ENCODE measurements at places on chromosomes 16 and 17. TPM values are rescaled to one million over a fixed set of nuclear protein-coding genes. Genes with fewer than 3 reads are reported as not detected.
A peak's percentile ranks its signal among the peaks of the same experiment; 100 is the strongest.

Gene SP6
- total RNA-seq: 0.23 TPM

Gene KCNJ18
- total RNA-seq: not detected

Gene KRTAP2-3
- total RNA-seq: not detected

GRCh38 chr17:43043307-43043706 is 18.3 kb downstream of the RND2 start:
- no peak for DNase-seq

DNA sequence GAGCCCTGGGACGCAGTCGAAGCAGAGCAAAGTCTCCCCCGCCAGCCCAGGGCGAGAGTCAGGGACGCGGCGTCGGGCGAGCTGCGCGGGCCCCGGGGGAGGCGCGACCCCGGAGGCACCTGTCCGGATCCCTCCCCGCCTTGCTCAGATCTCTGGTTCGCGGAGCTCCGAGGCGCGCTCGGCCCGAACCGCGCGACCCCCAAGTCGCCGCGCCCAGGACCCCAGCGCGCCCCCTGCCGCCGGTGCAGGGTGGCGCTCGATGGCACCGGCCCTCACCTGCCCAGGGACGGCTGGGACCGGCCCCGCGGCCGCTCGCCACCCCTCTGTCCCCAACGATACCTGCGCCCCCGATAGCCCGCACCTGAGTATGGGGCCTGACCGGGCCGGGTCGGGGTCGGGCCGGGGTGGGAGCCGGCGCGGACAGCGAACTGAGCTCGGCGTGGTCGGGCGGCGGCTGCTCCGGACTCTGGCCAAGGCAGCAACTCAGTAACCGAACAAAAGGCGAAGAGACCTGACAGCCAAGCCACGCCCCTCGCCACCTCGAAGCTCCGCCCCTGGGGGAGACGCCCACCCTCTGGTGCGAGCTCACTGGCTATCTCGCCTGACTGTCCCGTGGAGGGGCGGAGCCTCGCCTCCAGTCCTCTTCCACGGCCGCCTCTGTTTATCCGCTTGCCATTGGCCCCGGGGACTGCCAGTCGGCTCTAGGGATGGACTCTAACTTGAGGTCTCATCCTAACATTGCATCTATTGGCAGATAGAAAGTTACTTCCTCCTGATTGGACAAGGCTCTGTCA is at the start of gene JUP:
TSS of gene JUP (minus strand) at position 485 of the 794 bp plus-strand sequence. CDS start 14,857 bp downstream, outside the sequence.
- peak; percentile 100 for DNase-seq

- DNase-seq: no peak
These were observed 44.1 kb downstream of the TBX4 start for GRCh38 chr17:61496174-61496956.

- DNase-seq: no peak
These were observed 168.5 kb downstream of the NPIPB11 start for GRCh38 chr16:29237971-29238370.

DNA sequence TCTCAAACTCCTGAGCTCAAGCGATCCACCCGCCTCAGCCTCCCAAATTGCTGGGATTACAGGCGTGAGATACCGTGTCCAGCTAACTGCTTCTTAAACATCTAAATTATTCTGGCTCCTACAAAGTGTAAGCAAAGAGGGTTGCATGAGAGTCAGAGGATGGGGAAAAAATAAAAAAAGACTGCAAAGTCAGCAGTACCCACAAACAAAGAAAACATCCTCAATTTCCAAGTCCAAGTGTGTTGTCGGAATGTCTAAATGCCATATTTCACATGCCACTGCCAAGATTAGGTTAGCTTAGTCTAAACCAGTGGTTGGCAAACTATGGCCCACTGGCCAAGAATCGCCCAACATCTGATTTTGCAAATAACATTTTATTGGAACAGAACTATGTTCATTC is 13.0 kb upstream of the PHLPP2 start:
- no peak for DNase-seq

- no peak for DNase-seq
These were observed 2.6 kb downstream of the APRT start for GRCh38 chr16:88809068-88809675.
